ENCODE measurements at places on chromosomes 1 and 21.
A peak's percentile ranks its signal among the peaks of the same experiment; 100 is the strongest.

- DNase-seq = no peak
Measured at GRCh38 chr1:178875936-178876335, 5.1 kb upstream of the ANGPTL1 start.

GRCh38 chr1:210250665-210250997 lies 18.0 kb downstream of the SERTAD4 start:
- DNase-seq = peak; percentile 54

DNA sequence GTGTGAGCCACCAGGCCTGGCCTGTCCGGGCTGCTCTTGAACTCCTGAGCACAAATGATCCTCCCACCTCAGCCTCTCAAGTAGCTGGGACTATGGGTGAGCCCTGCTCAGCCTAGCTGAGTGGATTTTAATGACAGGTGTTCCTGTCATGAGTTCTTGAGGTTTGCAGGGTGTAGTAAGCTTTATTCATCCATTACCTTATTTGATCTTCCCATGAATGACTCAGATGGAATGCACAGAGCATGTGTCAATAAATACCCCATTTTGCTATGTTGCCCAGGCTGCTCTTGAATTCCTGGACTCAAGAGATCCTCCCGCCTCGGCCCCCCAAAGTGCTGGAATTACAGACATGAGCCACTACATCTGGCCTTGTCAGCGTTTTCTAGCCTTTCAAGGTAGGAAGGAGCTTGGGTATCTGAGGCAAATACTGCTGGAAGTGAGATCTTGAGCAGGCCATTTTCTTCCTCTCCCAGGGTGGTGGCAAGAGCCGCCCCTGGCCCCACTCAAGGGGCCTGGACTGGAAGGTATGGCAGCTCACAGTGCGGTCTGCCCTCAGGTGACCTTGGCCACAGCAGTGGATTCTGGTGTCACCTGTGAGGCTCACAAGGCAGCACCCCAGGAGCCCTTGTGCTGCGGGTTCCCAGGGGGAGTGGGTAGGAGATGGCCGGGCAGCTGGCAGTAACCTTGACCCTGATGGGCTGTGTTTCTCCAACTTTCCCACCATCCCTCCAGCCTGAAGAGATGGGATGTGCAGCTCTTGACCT lies 20.0 kb downstream of the PIK3CD start:
- peak; percentile 47 for DNase-seq

DNA sequence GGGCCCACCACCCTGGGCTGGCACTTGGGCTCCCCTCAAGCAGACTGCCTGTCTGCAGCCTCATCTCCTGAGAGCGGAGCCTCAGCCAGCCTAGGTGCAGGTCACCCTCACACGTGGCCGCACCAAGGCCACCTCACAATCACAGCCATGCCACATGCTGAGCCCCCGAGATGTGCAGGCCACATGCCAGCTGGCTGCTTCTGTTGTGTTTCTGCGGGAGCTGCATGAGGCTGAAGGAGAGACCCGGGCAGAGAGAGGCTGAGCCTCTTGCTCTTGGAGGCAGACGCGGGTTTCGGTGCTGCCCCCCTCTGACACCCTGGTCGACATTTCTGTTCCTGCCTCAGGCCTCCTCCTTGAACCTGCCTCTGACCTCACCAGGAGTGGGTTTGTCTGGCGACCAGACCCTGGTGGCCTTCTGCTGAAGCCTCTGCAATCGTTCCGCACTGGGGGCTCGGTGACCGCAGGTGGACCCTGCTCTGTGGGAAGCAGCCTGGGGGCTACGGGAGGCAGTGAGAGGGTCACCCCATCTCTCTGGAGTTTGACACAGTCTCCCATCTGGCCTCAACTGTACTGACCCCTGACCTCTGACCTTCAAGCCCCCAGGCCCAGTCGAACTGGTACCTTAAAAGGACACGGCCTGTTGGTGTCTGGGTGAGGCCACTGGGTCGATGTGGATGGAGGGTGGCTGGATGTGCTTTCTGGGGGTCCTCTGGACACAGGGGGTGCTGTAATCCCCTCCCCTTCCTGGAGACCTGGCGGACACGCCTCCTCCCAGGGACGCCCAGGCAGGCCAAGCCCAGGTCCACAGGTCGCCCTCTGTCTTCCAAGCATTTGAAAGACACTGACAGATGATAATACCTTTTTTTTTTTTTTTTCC lies 13.0 kb upstream of the C1orf174 start:
- DNase-seq = no peak

DNA sequence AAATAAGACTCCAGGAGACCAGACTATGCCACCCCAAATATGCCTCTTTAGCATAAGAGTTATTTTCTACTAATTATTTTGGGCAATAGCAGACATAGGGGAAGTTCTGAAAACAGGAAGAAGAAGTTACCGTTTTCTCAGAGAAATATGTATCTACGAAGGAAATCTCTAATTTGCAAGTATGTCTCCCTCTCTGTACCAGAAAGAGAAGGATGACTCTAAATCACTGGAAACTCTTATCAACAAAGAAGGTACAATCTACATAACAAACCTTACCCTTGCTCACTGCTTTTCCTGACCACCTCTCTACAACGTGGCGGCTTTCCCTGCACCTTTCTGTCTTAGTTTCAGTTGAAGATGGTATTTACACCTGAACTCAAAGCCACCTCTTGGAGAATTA lies 49.0 kb downstream of the OMA1 start:
- no peak for DNase-seq

- no peak for DNase-seq
Measured at GRCh38 chr1:41713141-41713540, 205.6 kb downstream of the HIVEP3 start.

- DNase-seq = no peak
Measured at GRCh38 chr1:197961449-197961848, 44.3 kb downstream of the LHX9 start.
